Fibroblast of gingiva (primary cell): ENCODE measurements at places on chromosomes 11 and 22.
A peak's percentile ranks its signal among the peaks of the same experiment; 100 is the strongest.

DNA sequence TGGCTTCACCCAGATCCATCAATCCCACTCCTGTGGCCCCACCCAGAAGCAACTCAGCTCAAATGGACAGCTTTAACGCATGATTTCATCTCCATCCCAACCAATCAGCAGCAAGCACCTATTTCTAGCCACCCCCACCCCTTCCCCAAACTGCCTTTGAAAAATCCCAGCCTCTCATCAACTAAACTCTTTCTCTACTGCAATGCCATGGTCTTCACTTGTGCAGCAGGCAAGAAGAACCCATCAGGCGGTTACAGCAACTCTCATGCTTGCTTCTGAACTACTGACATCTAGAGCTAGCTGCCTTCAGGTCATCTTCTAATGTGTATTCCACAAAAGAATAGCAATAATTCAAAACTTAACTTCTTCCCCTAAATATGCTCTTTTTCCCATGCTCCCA is 42.1 kb upstream of the STK33 start:
- DNase-seq = no peak

DNA sequence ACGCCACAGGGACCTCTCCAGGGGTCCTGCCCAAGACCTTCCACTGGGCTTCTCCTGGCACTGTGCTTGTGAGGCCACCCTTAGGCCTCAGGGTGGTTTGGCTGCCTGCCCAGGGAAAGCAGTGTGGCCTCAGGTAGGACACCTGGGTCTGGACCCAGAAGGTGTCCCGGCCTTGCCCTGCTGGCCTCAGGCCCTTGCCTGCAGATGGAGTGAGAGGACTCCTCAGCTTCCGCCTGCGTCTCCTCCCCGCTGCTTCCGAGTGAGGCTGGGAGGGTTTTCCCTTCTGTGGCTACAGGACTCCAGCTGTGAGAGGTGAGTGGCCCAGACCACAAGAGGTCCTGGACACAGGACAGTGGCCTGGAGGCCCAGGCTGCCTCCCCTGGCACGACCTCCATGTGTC is 60.4 kb downstream of the WNT7B start:
- no peak for DNase-seq

DNA sequence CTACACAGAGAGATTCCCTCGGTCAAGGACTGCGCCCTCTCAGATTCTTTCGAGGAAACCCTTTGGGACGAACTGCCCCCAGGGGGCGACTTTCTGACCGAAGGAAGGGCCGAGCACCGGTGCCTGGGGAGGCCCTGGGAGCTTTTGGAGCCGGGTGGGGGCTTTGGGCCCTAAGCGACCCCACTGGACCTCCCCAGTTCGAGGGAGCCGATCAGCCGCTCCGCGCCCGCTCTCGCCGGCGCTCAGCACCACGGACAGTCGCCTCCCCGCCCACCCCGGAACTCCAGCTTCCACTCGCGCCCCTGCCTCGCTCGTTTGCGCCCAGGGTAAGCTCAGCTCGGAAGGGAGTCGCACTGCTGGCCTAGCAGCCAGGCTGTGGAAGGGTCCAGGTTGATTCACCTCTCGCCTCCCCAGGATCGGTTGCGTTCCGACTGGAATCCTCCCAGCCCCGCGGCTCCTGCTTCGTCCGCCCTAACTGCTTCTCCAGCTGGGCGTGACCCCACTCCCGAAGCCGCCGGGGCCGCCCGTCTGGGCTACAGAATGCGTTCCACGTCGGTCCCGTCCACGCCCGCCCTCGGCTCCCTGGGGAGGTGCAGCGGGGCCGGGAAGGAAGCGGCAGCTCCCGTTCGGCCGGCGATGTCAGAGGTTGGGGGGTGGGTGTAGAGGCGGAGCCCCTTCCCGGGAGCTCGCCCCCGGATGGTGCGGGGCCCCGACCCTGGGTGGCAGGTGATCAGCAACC is 428 bp downstream of the SCN3B start:
- DNase-seq = peak; percentile 6

DNA sequence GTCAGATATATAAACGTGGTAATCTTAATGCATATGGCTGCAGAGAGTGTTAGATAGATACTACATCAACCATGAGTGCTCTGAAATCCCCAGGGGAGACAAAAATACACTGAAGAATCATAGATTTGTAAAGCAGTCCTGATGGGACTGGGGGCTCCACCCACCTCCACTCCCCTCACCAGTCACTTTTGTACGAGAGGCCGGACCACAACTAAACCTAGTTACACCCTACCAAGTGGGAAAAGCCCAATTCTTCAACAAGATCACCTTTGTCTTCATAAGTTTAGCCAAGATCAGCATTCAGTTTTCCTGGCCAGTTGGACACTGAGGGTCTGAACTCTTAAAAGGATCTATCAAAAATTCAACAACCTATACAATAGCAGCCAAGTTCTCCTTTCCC is 1.5 kb downstream of the SF1 start:
- DNase-seq = no peak

- no peak for DNase-seq
Measured at GRCh38 chr11:88523386-88524071, 186.0 kb upstream of the CTSC start.

DNA sequence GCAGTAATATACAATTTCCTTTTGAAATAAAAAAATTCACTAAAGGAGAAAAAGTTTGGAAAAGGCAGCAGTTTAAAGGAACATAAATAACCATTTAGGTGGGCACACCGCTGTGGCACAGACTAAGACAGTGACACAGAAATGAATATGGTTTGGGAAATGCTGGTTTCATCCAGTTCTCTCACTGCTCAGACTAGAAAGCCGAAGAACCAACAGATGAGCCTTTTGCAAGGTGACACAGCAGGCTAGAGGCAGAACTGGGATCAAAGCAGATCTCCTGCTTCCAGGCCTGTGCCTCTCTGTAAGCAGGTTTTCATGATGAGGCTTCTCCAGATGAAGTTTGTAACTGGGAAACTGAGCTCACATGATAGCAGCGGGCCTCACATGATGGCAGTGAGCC is 380.0 kb upstream of the NARS2 start:
- no peak for DNase-seq
